ENCODE measurements at places on chromosomes 1 and 21.
A peak's percentile ranks its signal among the peaks of the same experiment; 100 is the strongest.

GRCh38 chr1:234972411-234973191 is 156.0 kb downstream of the TOMM20 start:
- peak; percentile 47 for DNase-seq

DNA sequence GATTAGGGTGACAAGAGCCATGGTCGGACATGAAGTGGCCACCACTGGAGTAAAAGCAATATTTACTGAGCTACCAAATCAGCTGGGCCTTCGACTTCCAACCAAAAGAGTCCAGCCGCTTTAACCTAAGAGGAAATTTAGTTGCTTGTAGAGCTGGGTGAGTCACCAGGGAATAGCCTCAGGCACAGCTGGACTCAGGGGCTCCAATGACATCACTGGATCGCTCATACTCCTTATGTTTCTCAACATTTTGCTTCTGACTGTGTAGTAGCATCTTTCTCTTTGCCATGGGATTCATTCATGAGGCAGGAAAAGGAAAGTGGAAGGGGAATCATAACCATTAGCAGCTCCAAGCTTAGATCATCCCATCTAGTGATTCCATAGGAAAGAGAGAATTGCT is 664.4 kb downstream of the MATN1 start:
- DNase-seq: peak; percentile 96

GRCh38 chr1:46204406-46204742 is 1.2 kb downstream of the LURAP1 start:
- DNase-seq: no peak

- DNase-seq: peak; percentile 69
Observed at GRCh38 chr1:211648336-211648735, 27.1 kb downstream of the NEK2 start.

- DNase-seq: peak; percentile 65
Observed at GRCh38 chr1:147168626-147169058, 3.6 kb downstream of the PRKAB2 start.

- no peak for DNase-seq
Observed at GRCh38 chr1:55773211-55773940, 558.2 kb upstream of the USP24 start.

DNA sequence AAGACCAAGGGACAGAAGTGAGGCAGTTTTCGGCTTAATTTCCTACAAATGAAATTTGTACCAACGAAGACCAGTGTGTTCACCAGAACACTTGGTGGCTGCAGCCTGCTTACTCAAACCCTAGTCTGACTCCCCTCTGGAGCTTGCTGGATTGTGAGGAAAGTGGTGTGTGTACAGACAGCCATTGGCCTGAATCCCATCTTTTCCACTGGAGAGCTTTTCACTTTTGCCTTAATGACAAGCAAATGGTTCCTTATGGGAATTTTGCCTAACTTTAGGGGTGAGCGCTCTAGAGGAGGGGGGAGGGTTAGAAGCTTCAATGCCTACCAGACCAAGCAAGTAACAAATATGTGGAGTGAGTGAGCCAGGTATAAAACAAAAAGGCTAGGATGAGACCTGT is 17.3 kb downstream of the METTL13 start:
- no peak for DNase-seq

DNA sequence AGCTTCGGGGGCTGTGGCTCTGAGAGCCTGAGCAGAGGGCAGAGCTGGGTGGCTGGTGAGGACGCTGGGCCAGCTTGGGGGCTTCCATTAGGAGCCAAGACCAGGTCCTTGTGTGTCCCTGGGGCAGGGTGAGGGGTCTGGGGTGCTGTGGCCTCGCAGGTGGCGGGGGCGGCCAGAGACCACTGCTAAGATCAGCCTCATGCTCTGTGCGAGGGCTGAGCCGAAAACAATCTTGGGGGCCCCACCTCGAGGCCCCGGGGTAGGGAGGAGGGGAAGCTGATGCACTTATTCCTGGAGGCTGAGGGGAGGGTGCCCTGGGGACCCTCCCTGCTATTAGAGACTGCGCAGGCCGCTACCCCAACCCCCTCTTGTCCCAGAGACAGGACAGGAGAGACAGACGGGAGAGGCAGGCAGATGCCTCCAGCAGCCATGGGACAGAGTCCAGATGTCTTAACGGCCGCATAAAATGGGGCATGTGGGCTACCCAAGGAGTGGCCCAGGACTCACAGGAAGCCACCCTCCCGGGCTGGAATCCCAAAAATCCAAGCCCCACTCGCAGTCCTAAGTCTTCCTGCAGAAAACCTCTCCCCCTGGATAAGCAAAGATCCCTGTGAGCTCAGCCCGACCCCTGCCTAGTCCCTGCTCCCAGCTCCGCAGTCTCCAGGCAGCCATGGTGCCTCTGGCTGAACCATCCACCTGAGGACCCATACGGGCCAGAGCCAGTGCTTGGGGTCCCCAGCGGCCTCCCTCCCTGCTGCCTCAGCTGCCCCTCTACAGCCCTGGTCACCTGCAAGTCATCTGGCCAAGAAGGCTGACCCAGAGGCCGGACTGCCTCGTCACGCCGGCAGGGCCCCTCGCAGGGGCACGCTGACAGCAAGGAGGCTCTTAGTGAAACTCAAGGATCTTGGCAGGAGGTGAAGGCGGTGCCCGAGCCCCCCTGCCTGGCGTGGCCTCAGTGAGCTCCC is 43.6 kb upstream of the COL18A1 start:
- DNase-seq: no peak

DNA sequence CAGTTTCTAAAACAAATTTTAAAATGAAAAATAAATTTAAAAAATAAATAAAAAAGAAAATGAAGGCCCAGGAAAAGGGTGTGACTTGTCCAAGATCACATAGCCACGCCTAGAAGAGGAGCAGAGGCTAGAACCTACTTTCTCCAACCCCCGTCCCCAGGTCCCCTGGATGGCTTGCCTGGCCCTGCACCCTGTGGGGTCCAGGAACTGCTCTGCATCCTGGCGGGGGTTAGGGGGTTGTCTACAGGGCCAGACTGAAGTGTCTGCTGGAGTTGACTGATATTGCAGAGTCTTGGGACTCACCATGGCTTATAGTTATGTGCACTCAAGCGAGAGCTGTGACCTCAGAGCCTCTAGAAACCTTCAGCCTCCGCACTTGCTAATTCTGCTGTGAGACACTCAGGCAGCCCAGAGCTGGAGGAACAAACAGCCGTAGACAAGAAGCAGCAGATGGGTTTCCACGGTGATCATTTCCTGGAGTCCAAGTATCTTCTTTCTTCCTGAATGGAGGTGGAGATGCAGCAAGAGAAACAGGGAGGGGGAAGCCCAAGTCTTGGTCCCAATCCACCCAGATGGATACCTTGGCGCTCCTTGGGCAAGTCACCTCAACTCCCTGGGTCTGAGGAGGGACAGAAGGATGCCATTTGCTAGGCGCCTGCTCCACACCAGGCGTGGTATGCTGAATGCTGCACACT is 5.2 kb upstream of the EXTL1 start:
- peak; percentile 43 for DNase-seq

- peak; percentile 53 for DNase-seq
Observed at GRCh38 chr1:55375617-55376258, 160.6 kb upstream of the USP24 start.

- DNase-seq: no peak
Observed at GRCh38 chr1:102431253-102431652, 434.5 kb upstream of the OLFM3 start.

GRCh38 chr21:18269856-18270255 is 25.2 kb downstream of the CHODL start:
- DNase-seq: no peak

DNA sequence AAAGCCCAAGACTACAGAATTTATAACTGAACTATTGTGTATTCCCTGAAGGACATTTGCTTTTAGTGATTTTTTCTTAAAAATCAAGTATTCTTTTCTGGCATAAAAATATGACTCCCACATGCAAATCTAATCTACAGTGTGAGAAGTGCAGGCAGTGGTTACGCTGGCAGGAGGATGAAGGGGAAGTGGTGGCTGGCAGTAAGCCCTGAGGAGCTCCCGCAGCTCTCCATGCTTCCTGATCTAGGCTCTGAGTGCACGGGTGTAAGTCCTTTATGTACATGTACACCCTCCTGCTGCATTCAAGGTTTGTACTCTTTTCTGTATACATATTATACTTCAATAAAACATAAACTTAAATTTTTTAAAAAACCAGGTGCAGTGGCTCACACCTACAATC is 67.5 kb upstream of the PRDX6 start:
- peak; percentile 89 for DNase-seq

DNA sequence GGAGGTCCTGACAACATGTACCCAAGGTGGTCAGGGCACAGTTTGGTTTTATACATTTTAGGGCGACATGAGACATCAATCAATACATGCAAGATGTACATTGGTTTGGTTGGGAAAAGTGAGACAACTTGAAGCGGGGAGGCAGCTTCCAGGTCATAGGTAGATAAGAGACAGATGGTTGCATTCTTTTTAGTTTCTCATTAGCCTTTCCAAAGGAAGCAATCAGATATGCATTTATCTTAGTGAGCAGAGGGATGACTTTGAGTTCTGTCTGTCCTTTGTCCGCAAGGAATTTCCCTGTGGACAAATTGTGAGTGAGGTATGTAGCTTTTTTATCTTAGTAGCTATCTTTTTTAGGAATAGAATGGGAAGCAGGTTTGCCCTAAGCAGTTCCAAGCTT is 10.5 kb upstream of the RBM15 start:
- DNase-seq: no peak

- DNase-seq: no peak
Observed at GRCh38 chr1:156658945-156659574, 17.1 kb downstream of the BCAN start.

- DNase-seq: peak; percentile 24
Observed at GRCh38 chr1:20733360-20733975, 965 bp upstream of the SH2D5 start.

DNA sequence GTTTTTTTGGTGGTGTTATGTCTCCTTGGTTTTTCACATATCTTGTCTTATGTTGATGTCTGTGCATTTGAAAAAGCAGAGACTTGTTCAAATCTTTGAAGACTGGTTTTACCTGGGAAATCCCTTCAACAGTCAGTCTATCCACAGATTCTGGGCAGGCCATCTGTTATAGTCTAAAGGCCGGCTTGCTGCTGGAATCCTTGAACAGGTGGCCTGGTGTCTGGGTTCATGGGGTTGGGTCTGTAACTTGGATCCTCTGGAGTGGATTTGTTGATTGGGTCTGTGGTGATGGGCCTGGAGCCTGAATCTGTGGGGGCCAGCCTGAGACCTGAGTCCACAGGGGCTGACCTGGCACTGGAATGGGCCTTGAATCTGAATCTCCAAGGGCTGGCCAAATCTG is 12.2 kb downstream of the LORICRIN start:
- DNase-seq: no peak

- no peak for DNase-seq
Observed at GRCh38 chr1:197463142-197463541, 195.1 kb downstream of the CRB1 start.

GRCh38 chr1:1021010-1021919 is 1.3 kb downstream of the AGRN start:
- DNase-seq: peak; percentile 86

DNA sequence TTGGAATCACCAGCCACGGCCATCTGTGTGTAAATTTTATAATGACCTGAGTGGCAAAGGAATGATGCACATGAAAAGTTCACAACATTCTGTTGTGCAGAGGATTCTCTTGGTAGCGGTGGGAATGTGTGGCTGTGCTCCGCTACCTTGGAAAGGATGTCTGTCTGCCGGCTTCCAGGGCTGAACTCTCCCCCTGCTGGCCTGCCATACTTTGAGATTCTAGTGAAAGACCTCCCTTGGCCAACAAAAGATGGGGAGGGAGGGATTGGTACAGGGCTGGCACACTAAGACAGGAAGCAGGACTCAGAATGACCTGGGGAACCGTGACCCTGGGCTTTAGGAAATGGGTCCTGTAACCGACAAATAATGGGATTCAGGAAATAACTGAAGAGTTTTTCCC is 194.5 kb upstream of the PLD5 start:
- DNase-seq: no peak

DNA sequence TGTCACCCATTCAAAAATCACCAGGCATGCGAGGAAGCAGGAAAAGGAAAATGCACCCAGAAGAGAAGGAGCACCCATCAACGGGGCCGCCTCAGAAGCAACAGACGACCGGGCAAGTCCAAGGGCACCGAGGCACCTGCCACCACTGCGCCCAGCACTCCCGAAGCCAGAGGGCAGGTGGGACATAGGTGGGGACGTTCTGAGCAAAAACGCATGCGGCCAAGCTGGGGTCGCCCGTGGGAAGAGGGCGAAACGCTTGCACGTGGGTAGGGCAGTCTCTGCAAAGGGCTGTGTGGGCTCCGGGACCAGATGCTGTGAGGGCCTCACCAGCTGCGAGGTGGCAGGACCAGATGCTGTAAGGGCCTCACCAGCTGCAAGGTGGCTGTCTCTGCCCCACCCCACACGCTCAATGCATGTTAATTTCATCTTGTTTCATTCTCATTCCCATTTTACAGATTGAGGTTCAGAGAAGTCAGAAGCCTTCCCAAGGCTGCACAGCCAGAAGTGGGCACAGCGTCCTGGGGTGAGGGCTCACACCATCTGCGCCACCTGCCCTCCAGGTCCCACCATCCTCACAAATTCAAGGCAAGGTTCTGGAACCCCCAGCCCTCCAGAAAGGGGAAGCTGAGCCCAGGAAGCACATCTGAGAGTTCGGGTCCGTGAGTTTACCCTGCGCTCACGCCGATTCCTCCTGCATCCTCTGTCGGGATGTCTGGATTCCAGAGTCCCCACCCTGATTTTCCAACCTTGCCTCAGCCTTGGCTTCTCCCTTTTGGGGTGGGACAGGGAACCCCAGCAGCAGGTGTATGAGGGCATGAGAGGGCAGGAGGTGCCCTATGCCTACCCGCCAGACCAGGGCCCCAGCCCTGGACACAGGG is 8.2 kb upstream of the SAMD11 start:
- DNase-seq: no peak

- peak; percentile 38 for DNase-seq
Observed at GRCh38 chr1:29258189-29258975, 22.1 kb downstream of the PTPRU start.

DNA sequence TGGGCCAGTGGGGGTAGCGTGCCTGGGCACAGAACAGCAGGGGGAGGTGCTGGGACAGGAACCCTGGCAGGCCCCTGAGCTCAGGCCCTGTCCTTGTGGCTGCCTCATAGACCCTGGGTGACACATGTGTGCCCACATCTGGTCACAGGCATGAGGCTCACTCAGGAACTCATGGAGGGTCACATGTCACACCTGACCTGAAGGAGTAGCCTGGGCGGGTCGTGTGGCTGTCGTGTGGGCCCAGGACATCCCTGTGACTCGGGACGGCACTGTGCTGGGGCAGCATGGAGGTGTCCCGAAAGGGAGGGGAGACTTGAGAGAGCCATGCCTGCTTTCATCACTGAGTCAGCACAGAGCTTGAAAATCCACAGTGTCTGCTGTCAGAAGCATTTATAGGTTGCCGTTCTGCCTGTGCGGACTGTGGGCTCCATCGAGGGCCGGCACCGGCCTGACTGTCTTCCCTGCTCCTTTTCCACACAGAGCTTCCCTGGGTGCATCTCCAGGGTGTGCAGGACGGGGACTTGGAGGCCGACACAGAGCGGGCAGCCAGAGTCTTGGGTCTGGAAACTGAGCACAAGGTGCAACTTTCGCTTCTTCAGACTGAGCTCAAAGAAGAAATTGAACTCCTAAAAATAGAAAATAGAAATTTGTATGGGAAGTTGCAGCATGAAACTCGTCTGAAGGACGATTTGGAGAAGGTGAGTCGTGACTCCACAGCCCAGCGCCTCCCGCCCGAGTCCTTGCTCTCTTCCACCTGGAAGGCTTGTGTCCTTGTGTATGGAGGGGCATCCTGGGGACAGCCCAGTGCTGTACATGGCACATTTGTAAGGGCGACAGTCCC is 32.8 kb downstream of the PCNT start:
- no peak for DNase-seq
